ENCODE measurements at places on chromosomes 12 and 14.

DNA sequence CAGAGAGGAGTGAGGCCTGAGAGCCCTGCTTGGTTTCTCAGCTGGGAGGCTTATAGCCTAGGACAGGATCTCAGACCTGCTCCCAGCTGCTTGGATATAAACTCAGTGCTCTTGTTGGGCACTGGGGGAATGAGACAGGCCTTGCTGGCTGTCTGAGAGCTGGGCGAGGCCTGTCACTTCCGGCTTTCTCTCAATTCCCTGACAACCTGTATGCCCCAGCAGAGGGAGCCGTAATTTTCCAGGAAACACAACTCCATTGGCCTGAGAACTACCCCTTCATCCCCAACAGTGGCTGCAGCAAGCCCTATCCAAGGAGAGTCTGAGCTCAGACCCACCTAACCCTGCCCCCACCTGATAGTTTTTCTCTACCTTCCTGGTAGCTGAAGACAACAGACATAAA is 258.3 kb upstream of the STXBP6 start:
- DNase-seq: no peak

DNA sequence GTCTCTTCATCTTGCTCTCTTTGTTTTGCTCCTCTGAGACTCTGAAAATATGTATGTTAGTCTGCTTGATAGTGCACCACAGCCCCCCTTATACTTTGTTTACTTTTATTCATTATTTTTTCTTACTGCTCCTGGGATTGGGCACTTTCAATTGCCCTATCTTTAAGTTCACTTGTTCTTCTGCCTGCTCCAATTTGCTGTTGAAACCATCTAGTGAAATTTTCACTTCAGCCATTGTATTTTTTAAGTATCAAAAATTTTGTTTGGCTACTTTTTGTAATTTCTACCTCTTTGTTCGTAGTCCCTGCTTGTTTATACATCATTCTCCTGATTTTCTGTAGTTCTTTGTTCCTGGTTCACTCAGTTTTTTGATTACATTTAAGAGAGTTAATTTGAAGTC is 223.3 kb downstream of the SLC38A4 start:
- no peak for DNase-seq

DNA sequence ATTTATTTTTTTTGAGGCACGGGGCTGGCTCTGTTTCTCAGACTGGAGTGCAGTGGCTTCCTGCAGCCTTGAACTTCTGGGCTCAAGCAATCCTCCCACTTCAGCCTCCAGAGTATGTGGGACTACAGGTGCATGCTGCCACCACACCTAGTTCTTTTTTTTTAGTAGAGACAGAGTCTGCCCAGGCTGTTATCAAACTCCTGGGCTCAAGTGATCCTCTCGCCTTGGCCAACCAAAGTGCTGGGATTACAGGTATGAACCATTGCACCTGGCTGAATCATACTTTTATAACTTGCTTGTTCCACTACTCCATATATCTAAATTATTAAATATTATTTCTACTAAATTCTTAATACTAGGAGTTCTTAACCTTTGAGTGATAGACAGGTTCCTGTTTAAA is 111.6 kb downstream of the BTG1 start:
- DNase-seq: no peak

GRCh38 chr12:1972260-1972659 is 32.0 kb downstream of the DCP1B start:
- no peak for DNase-seq

DNA sequence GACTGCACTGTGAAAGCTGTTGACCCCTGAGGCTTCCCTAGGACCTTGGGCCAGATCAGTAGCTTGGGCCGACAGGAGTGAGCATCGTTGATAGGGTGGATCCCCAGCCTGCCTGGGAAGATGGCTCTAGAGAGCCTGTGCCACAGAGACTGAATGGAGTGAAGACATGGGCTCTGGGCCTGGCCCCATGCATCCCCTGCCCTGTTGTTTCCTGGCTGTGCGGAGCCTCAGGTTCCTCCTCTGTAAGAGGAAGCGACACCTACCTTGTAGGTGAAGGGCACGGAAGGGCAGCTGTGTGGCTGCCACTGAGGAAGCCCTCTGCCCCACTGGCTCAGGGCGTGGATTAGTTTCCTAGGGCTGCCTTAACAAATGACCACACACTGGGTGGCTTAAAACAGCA is 23.9 kb downstream of the PLEKHG3 start:
- no peak for DNase-seq

DNA sequence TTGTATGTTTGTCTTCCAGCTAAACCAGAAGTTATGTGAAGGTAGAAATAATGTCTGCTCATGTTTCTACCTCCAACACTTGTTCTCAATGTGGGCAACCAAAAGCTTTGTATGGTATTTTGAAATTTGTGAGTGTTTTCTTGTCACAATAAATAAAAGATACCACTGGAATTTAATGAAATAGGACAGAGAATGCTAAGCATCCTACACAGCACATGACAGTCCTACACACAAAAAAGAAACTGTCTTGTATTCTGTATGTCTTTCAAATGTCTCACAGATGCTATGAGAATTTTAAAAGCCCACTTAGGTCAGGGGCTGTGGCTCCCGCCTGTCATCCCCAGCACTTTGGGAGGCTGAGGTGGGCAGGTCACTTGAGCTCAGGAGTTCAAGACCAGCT is 68.9 kb downstream of the RALGAPA1 start:
- no peak for DNase-seq
